Epithelial cell of proximal tubule (primary cell): ENCODE measurements at places on chromosomes 5 and 9. TPM values are rescaled to one million over a fixed set of nuclear protein-coding genes. Genes with fewer than 3 reads are reported as not detected.

NINJ1 gene
- total RNA-seq = 58.9 and 59.0 TPM in 2 replicates

GRCh38 chr5:79932510-79933504 lies 58.3 kb downstream of the MTX3 start:
- no peak for DNase-seq

DNA sequence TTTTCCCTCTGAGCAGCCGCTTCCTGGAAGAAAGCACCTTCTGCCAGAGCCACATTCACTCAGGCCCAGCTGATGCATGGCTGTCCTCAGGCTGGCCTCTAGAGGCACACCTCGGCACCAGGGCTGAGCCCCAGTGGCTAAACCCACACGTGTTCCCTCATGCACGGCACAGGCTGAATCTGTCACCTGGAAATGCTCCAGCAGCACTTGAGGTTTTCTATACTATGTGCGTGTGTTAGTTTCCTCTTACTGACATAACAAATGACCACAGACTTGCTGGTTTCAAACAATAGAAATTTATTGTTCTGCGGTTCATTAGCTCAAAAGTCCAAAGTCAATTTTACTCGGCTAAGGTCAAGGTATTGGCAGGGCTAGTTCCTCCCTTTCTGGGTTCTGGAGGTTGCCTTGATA lies 141.4 kb downstream of the LRRC70 start:
- DNase-seq = no peak

- no peak for DNase-seq
Observed at GRCh38 chr5:147601652-147602051, 91.8 kb upstream of the DPYSL3 start.

DNA sequence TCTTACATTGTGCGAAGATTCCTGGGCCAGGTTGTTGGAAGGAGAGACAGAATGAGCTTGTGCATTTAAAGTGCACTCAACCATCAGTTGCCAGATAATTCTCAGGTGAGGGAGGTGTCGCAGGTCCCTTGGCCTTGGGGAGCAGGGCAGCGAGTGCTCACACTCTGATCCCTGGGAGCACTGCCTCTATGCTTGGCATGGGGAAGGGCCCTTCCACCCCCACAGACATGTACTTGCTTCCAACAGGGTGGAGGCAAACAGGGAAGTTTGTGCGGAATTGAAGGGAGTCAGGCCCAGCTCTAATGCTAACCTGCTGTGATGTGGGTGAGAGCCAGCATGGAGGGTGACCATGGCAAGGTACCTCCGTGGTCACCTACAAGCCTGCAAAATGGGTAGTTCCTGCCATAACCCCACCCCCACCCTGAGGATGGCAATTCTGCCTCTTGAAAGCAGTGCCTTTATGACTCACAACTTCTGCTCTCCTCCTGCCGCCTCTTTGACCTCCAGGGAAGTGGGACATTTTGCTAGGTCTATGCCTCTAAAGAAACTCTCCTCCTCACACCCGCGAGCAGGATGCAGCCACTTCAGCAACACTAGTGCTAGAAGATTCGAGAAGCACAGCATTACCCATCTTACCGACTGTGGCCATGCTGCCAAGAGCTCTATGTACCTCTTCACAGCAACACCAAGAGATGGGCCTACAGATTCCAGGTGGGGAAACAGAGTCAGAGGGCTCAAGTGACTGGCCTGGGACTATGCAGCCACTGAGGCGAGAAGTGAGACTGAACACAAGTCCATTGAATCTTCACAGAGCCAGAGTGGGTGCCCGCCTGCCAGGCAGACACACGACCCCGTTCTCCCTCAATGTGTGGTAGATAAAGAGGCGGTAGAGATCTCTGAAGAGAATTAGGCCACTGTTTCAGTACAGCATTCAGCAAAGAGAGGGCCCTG lies 22.1 kb upstream of the SLC25A51 start:
- DNase-seq = no peak

DNA sequence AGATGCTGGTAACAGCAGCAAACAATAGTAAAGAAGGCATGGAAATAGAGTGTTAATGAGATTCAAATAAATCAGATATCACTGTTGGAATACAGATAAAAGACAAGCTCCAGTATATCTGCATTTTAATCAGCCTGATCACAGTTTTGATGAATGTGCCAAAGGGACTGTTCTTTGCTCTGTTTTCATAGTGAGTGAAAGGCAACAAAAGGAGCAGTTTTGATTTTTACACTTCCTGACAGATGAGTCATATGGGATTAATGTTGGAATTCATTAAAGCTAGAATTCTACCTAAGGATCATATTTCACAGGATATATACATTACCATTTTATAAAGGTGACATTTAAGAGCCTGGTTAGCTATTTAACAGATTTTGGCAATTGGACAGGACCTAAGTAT lies 743.3 kb upstream of the PTPRD start:
- DNase-seq = no peak
